ENCODE measurements at places on chromosomes 2 and 18.

GRCh38 chr18:3867236-3867635 is 417.3 kb downstream of the TGIF1 start:
- no peak for DNase-seq

- no peak for DNase-seq
Measured at GRCh38 chr2:55052129-55053061, 2.1 kb upstream of the RTN4 start.

- no peak for DNase-seq
Measured at GRCh38 chr2:221972813-221973478, 325.9 kb downstream of the PAX3 start.

DNA sequence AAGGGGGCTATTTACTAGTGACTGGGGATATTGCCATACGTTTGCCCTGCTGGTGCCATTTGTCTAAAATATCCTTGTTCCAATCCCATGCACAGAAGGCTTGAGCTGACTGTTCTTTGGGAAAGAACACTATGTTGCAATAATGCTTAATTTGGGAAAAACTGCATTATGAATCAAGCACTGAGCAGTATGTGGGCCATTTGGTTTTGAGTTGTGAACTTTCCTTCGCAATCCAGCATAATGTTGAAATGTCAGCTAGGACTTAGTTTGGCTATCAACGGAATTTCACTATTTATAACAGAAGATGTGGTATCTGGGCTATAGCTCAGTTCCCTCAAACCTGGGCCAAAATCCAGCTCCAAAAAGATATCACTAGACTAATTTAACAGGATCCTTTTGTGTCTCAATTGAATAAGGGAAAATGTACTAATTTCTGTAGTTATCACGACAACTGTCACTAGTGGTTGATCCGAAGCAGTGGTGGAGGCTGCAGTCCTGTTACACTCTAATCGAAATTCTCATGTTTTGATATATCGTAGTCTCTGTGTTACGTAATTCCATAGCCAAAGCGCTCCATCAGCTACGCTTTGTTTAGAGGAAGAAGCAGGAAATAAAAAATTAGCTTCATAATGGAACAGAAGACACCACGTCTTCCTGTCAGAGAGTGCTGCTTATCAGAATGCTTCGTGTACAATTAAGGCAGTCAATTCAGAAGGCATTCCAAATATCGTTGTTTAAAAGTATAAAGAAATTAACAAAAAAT is 686.8 kb upstream of the SALL3 start:
- DNase-seq, result no peak

- no peak for DNase-seq
Measured at GRCh38 chr2:199219551-199219950, 238.2 kb downstream of the SATB2 start.

- DNase-seq, result no peak
Measured at GRCh38 chr2:220966636-220967035, 605.5 kb downstream of the EPHA4 start.

- DNase-seq, result no peak
Measured at GRCh38 chr2:100053087-100053885, 89.1 kb downstream of the AFF3 start.

DNA sequence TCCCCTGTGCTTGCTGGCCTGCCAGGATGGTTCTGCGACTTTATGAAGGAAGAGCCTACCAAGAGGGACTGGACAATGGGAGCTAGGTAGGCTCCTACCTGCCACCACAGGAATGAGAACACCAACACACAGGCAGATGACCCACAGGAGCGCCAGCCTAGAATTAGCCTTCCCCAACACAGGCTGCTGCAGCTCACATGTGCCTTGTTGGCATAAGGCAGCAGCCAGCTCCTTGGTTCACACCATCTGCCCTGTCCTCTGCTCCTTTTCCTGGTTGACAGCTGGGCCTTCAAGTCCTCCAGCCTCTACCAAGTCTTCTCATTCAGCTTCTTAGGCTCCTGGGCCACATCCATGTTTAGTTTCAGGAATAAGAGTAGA is 705.4 kb upstream of the RAB6C start:
- no peak for DNase-seq

DNA sequence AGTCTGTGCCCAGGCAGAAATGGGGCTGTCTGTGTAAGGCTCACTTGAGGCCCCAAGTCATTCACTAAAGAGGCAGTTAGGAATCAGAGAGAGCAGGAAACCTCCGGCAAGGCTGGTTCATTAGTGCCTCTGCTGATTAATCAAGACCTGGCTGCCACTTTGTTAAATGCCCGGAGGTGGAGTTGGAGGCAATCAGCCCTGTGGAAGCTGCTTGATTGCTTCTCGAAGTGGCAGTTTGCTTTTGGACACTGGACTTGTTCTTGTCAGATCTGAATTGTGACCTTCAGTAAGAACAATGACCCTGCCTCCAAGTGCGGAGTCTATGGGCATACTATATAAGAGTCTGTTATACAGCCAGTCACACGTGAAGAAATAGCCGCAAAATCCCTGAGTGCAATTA is 183.9 kb upstream of the LINC00305 start:
- DNase-seq, result no peak

- DNase-seq, result no peak
Measured at GRCh38 chr2:219418155-219419011, at the start of gene DES. Gene DES, plus strand, starts transcription at chr2:219418377. Its CDS starts 86 bp downstream, at chr2:219418463.

DNA sequence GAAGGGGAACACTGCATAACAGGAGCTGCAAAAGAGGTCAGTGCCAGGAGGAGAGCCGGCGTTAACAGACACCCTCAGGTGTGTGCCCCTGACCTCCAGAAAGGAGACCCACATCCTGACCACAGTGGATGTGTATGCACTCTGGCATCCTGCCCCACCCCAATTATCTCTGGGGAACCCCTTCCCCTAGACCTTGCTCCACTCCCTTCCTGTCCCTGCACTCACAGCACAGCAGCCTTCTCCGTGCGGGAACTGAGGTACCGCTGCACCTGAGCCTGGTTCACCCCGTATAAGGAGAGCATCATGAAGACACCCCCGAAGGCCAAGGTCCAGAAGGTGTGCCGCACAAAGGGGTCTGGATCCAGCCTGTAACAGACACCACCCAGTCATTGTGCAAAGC is 7.3 kb upstream of the ATRAID start:
- DNase-seq, result no peak

DNA sequence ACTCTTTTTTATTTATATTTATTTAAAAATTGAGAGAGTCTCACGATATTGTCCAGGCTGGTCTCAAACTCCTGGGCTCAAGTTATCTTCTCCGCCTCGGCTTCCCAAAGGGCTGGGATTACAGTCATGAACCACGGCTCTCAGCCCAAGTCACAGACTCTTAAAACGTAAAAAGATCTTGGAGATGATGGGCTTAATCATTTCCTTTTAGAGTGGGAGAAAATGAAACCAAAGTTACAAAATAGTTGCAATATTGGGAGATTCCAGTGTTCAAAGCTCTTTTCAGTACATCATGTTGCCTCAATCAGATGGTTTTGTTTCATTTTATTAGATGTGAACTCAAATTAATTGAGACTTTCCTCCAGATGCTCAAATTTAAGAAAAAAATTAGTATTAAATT is 151.4 kb upstream of the XPO1 start:
- no peak for DNase-seq

DNA sequence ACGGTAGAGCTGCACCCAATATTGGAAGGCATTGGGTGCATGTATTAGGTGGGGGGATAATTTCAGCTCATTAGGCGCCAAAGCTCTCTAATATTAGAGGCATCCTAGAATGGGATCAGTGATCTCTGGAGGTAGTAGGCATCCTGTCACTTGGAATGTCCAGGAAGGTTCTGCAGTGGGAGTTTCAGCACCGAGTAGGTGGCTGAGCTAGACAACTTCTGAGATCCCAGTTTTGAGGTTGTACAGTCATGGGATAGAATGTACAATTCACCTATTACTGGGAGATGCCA is 210.9 kb downstream of the MYCN start:
- DNase-seq, result no peak

DNA sequence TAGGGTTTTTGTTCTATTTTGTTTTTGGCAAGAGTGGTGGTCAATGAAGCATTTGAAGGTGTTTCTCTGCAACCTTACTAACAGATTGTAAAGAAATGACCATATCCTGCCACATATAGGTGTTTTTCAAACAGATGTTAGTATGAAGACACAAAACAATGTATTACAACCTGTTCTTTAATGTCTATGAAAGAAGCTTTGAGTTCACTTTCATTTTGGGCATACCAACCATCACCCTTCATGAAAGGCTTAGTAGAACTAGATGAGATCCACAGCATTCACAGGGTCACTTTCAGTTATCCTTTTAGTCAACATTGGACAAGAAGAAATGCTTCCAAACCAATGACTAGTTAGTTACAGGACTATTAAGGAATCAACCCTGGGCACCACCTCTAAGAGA is 95.1 kb downstream of the EHBP1 start:
- DNase-seq, result no peak

DNA sequence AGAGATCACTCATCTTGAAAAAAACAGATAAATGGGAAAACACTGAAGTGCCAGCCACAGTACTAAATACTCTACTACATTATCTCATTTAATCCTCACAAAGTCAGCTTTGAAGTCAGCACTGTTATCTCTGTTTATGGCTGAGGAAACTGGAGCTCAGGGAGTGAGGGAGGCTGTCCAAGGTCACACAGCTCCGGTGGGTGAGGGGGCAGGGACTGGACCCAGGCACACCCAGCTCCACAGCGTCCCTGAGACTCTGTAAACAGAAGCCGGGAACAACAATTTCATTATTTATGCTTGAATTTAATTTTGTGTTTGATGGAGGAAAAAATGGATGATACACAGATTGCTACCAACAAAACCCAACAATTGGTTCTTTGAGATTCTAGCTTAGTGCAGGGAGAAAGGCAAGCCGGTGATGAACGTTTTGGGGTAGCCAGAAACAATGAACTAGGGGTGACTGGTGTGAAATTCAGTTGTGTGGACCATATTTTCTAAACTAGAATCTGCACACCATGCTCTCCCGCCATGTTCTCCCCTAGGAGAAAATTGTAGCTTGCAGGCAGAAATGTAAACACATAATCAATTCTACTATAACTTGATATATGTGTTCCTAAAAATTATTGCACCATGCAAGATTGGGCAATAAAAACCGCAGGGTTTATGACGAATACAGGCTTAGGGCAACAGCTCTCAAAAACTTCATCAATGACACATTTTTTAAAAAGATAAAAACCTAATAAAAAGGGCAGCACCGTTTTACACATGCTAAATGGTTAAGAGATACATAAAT is at the start of gene GREB1:
Gene GREB1 (plus strand): TSS at position 768 of the 793 bp plus-strand sequence. CDS start 22,570 bp downstream, outside the sequence.
- no peak for DNase-seq

DNA sequence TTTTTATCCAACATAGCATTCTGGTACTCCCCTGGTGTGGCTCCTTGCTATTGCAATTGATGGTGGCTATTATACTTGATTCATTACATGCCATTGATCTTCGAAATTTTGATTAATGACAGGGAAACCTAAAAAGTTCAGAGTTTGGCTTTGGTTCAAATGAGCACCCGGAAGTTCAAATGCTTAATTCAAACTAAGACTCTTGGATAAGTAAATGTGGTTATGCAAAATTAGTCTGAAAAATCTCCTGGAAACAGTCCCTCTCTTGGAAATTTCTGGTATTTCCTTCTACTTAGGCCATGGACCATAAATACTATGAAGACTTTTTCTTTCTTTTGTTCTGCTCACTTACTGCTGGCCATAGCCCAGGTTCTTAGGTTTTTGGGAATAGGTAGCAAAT is 65.3 kb upstream of the SMIM21 start:
- DNase-seq, result no peak

GRCh38 chr18:6810191-6810590 is 80.7 kb downstream of the ARHGAP28 start:
- DNase-seq, result no peak

DNA sequence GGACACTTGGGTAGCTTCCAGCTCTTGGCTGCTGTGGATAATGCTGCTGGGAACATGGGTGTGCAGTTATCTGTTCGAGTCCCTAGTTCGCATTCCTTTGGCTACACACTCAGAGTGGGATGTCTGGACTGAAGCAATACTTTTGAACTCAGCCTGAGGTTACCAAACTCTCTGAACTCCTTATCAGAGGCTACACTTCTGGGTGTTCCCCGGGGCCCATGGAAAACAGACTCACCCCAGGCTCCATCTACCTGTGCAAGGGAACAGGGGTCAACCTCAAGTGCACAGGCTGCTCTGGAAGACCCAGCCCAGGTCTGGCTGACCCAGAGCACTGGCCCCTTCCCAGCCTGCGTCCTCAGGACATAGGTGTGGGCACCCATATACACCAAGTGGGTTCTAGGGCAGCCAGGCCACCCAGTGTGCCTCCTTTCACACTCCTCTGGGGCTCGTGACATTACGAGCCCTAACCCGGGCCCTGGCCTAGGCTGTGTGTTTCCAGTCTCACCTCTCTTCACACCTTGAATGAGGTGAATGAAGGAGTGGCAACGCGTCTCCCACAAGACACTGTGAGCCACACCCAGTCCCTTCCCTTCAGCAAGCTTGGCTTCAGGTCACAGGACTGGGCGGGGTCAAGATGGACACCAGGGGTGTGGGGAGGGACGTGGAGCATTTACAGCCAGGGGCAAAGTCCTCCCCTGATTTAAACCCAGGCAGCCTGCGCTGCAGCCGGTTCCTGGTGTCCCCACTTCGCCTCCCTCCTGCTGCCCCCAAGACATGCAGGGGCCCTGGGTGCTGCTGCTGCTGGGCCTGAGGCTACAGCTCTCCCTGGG is at the start of gene ALPI:
Gene ALPI (plus strand): TSS at position 728 of the 830 bp plus-strand sequence. CDS start 47 bp downstream, at position 775.
- DNase-seq, result no peak

DNA sequence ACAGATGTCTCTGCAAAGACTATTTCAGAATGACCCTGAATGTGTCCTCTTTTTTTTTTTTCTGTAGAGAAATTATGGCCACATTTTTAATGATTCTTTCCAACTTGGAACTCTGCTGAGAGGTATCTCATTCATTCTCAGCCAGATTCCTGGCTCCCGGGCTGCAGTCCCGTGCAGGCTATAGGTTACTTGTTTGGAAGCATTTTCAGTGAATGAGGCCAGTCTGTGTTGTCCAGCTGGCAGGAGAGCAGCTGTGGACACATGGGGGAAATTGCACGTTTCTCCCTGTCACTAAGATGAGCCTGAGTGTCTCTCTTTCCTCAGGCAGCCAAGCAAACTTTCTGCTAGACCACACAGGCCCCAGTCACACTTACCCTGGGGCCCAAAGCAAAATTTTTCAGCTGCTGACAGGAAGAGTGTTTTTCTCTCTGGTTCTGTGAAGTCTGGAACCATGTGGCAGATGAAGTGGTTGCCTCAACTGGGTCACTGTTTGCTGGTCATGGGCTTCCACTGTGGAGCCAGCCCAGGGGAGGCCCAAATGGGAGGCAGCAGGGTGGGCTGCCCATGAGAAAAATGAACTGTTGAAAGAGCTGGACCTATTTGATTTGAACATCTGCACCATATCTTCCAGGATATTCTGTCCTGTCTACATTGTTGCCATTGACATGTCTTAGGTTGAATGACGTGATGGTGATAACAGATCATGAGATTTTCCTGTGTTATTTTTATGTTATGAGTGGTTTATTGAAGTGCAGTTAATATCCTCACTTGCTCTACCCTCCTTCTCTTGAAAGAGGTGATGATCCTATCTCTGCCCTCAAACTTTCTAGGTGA is 431.2 kb downstream of the LPIN1 start:
- DNase-seq, result no peak

DNA sequence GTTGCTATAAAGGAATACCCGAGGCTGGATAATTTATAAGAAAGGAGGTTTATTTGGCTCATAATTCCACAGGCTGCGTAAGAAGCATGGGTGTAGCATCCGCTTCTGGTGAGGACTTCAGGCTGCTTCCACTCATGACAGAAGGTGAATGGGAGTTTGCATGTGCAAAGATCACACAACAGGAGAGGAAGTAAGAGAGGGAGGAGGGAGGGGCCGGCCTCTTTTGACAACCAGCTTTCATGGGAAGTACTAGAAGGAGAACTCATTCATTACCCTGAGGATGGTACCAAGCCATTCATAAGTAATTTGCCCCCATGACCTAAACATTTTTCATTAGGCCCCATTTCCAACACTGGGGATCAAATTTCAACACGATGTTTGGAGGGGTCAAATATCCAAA is 386.8 kb upstream of the NETO1 start:
- DNase-seq, result no peak
